ENCODE measurements at places on chromosomes 11 and 22. TPM values are rescaled to one million over a fixed set of nuclear protein-coding genes. Genes with fewer than 3 reads are reported as not detected.
A peak's percentile ranks its signal among the peaks of the same experiment; 100 is the strongest.

- no peak for DNase-seq
Observed at GRCh38 chr11:77630157-77630710, 7.4 kb downstream of the CLNS1A start.

Gene PANX2
- 0.88 TPM for total RNA-seq

Gene MOGAT2
- total RNA-seq: not detected

DNA sequence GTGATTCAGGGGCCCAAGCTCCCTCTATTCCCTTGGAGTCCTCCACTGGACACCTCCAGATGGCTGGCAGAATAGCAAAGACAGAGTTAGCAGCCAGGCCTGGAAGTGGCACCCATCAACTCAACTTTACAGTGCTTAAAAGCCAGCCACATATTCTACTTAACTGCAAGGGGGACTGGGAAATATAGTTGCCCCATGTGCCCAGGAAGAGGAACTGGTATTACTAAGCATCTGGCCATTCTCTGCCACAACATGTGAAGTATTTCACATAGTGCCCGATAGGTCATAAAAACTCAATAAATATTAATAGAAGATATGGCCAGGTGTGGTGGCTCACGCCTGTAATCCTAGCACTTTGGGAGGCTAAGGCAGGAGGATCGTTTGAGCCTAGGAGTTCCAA is 5.5 kb upstream of the IL10RA start:
- DNase-seq: no peak

DNA sequence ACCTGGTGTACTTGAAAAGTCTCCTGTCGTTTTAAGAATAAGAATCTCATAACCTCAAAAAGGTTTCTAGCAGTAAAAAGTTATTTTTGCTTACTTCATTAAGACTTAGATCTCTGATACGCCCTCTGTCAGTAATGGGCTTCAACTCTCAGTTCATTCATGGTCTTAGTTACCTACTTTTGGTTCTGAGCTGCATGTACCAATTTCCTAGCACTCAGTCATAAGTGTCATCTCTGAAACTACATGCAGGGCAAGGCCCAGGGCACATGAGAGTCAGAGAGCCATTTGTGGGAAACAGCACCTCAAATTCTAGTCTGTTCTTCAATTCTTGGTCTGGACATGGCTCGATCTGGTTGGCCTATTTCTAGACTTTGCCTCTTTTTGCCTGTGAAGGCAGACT is 838.4 kb downstream of the FAM181B start:
- DNase-seq: no peak

GRCh38 chr22:33844273-33844672 is 76.0 kb downstream of the LARGE1 start:
- DNase-seq: no peak

DNA sequence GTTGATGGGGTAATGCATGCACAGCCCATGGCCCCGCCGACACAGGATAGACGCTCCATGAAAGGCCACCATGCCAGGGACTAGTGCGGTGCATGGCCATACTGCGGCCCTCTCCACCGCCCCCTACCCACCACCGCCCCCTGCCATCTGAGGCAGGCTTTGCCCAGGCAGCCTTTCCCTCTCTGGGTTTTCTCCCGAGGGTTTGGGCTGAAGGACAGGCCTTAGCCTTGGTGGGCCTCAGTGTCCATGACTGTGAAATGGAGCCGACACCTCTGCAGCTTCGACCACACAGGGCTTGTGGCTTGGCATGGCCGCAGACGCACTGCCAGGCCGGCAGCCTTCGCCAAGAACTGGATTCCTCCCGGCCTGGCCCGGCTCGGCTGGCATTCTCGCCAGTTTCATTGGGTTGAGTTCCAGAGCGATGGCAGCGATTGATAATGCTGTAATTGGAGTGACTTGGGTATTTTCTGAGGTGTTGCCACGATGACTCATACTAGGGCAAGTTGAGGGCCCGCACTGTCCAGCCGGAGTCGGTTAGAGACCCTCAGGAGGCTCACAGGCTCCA is 111.3 kb downstream of the WNT7B start:
- no peak for DNase-seq

Gene CASP5
- not detected for total RNA-seq

GRCh38 chr11:84594602-84595001 is 1032.5 kb downstream of the DLG2 start:
- no peak for DNase-seq

Gene NLRP14
- 1.8 TPM for total RNA-seq

DNA sequence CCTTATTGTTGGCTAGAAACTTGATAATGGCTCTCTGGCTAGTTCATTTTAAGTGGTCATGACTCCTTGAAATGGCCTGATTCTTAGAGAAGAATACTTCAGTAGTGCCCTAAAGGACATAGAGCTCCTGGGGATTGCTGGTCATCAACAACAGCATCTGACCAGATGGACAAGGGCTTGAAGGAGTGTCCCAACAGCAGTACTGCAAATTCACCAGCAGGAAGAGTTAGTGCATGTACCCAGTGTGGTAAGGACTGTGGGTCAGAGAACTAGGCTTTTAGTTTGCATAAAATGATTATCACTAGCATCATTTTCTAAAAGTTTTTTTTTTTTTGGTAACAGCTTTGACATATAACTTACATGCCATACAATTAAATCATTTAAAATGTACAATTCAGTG is 39.5 kb upstream of the CUL5 start:
- DNase-seq: no peak

DNA sequence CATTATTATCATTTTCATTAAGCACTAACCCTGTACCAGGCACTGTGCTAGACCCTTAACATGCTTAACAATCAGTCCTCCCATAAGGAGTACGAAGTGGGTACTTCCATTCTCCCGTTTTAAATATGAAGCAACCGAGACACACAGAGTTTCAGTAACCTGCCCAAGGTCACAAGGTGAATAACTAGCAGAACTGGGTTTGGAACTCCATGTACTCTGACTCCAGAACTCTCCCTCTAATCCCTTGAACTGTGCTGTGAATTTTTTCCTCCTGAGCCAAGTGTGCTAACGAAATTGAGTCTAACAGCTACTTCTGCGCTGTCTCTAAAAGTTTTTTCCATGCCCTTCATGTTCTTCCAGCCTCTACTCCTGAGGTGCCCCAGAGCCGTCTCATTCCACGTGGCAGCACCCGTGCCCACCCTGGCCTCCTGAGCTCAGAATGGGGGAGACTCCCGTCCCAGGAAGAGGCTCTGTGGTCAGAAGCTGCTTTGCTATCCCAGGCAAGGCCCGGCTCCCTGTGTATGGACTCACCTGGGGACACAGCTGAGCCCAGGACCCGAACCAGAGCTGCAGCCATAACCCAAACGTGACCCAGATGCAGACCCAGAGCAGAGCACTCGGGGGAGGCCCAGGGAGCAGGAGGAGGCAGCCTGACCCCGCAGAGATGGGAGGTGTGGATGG is 8.6 kb upstream of the TRIM29 start:
- no peak for DNase-seq

GRCh38 chr11:67534070-67534679 is 10.9 kb upstream of the CABP2 start:
- peak; percentile 40 for DNase-seq

- DNase-seq: no peak
Observed at GRCh38 chr11:7646866-7647265, 26.4 kb downstream of the CYB5R2 start.

DNA sequence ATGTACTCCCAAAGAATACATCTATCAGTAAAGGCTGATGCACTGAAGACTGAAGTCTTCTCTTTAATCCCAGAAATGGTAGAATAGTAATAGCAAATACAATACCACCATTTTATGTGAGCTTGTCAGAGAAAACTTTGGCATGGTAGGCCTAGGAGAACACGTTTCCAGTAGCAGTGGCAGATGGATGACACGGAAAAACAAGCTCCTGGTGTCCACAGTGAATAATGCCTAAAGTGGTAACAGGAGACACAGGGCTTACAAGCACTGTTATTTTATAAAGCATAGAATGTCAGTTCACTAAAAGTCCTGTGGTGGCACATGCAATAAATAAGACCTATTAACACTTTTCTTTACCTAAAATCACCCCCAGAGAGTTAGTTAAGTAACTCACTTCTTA is 277.6 kb downstream of the TTC28 start:
- no peak for DNase-seq

Gene DKK3
- total RNA-seq: 23.9 TPM

GRCh38 chr11:83306200-83307080 is 20.3 kb upstream of the CCDC90B start:
- DNase-seq: no peak

Gene CCDC73
- not detected for total RNA-seq

GRCh38 chr22:50469377-50470305 is 5.2 kb downstream of the SBF1 start:
- no peak for DNase-seq

DNA sequence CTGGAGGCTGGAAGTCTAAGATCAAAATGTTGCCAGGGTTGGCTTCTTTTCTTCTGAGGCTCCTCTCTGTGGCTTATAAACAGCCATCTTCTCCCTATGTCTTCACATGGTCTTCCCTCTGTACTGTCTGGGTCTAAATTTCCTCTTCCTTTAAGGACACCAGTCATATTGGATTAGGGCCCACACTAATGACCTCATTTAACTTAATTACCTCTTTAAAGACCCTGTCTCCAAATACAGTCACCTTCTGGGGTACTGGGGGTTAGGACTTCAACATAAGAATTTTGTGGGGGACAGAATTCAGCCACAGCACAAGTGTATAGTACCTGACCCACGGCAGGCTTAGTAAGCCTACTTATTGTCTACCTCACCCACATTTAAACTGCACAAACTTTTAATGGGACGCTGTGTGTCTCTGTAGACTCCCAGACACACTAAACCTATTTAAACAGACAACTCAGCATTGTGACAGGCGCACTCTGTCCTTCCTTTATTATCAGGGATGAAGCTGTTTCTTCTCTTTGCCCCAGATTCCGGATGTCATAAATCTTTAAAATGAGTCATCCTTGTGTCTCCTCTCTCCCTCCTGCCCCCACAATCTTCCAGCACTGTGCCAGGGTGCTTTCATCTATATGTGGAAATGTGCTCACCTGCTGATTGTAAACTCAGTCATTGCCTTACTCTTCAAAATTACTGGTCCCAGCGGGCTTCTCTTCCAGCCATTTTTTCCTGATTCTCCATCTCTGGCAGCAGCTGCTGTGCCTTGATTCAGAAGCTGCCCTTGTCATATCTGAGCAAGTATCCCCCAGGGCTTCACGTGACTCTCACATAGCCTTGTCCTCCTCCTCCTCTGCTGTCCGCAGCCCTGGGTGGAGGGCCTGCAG is 5.4 kb upstream of the MAPK8IP1 start:
- no peak for DNase-seq

DNA sequence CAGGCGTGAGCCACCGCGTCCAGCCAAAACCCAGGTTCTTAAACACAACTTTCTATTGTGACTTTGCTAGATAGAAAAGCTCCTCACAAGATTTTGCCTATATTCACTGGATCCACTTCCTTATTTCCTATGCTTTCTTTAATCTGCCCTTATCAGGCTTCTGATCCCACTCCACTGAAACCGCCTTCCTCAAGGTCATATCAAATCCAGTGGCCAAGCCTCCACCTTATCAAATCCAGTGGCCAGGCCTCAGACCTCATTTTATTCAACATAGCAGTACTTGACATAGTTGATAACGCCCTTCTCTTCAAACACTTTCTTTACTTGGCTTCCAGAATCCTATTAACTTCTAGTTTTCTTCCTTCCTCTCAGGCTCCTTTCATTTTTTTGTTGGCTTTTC is 29.5 kb downstream of the DIXDC1 start:
- no peak for DNase-seq

Gene ASCC2
- total RNA-seq: 16.1 TPM

- DNase-seq: peak; percentile 37
Observed at GRCh38 chr22:49548356-49549202, 279.1 kb downstream of the BRD1 start.

Gene ENDOD1
- 2.0 TPM for total RNA-seq

Gene OTOG
- 0.34 TPM for total RNA-seq

Gene OR1S2
- not detected for total RNA-seq

DNA sequence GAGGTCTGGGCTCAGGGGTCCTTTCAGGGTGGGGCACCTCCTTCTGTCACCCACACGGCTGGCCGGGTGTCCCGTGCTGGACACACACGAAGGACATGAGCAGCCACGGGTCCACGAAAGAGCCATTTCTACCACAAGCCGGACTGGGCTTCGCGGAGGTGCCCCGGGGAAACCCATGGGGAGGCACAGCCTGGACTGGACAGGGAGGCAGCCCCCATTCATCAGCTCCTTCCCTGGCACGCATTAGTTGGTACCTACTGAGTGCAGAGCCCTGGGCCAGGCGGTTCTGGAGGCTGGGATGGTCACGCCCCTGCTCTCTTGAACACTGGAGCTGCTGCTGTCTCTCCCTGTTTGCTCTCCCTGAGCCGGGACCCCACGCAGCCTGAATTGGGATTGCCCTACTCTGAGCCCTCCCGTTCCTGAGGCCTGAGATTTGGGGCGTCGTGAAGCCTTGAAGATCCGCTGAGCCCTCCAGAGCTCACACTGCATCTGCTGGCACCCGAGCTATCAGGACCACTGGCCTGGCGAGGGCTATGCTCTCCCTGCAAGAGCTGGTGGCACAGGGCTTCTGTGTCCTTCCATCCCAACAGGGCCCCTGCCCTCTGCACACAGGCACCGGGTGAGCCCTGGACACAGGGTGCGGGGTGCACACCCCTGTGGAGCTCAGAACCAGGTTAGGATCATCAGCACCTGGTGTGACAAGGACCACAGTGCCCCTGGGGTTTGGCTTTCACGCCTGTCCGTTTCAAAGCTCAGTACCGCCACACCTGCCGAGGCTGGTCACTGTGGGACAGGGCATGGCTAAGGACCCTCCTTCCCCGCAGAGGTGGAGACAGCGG is 84.6 kb downstream of the MYEOV start:
- no peak for DNase-seq

DNA sequence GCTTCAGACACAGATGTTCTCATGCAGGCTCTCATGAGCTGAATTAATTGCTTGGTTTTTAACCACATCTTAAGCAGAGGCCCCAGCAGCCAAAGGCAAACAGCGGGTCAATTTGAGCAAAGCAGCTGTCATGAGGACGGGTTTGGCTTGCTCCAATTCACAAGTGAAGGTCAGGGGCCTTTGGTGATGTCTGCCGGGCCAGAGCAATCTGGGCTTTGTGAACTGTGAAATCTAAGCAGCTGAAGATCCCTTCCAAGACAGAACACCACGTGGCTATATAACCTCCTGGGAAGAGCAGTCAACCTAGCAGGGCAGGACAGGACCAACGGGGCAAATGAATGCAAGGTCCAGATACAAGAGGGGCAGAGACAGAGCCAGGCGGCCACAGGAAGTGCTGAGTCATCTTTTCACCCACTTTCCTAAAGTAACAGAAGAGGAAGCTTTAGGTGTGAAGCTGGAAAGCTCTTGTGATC is 187.3 kb upstream of the B3GAT1 start:
- DNase-seq: no peak

- no peak for DNase-seq
Observed at GRCh38 chr11:59394186-59394585, 32.0 kb downstream of the OR5A2 start.

GRCh38 chr11:132535830-132536229 is 996.5 kb downstream of the OPCML start:
- no peak for DNase-seq

Measured in neural progenitor cell (in vitro differentiated cells).